ENCODE measurements at places on chromosomes 12 and 14.

DNA sequence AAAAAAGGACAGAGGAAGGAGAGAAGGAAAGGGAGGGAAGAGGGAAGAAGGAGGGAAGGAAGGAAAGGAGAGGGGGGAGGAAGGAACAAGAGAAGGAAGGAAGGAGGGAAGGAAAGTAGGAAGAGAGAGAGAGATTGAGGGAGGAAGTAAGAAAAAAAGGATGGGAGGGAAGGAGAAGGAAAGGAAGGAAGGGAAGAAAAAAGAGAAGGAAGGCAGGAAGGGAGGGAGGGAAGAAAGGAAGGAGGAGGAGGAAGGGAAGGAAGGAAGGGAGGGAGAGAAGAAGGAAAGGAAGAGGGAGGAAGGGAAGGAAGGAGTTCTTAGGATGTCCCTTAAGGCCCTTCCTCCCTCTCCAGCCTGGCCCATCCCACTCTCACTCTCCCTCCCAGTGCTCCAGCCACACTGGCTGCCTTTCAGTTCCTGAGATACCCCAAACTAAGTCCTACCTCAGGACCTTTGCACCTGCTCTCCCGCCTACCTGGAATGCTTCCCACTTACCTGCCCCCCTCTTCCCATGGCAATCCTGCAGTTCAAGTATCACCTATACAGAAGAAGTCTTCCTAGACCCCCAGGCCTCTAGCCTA lies 21.7 kb upstream of the MSI1 start:
- no peak for DNase-seq

- no peak for DNase-seq
Observed at GRCh38 chr14:20606190-20606901, 15.2 kb upstream of the RNASE12 start.

DNA sequence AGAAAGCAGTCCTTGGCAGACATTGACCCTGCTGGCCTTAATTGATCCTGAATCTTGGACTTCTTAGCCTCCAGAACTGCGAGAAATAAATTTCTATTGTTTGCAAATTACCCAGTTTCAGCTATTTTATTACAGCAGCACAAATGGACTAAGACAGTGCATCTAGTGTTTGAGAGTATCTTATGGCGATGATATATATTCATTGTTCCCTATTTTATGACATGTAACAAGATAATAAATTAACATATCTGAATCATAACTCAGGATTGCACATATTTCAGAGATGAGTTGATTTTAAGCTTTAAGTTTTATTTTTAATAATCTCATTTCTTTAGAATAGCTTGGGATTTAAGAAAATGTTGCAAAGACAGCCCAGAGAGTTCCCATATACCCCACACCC lies 167.4 kb upstream of the FOXG1 start:
- no peak for DNase-seq

- DNase-seq: no peak
Observed at GRCh38 chr12:12194206-12194605, 72.6 kb downstream of the LRP6 start.

- no peak for DNase-seq
Observed at GRCh38 chr12:125996443-125996842, 931.2 kb downstream of the AACS start.

GRCh38 chr14:24597403-24597802 lies 12.1 kb downstream of the GZMH start:
- DNase-seq: no peak

DNA sequence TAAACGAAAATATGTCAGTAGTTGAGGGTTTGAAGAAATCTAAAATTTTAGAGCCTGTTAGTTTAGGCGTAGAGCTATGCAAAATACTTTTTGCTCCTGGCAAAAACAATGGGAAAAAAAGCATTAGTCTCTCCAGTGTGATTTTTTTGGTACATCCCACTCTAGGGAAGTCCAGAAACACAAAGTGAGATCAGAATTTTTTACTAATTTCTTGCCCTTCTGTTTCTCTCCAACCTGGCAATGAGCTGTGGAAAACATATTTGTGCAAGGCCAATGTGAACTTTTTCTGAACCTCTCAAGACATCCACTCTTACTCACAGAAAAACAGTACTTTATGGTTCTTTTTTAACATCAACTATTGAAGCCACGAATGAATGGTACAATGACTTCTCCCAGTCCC lies 56.9 kb upstream of the DCN start:
- no peak for DNase-seq

GRCh38 chr14:77306416-77306815 lies 14.3 kb downstream of the POMT2 start:
- no peak for DNase-seq

- DNase-seq: no peak
Observed at GRCh38 chr12:110281549-110282299, 677 bp downstream of the ATP2A2 start.

DNA sequence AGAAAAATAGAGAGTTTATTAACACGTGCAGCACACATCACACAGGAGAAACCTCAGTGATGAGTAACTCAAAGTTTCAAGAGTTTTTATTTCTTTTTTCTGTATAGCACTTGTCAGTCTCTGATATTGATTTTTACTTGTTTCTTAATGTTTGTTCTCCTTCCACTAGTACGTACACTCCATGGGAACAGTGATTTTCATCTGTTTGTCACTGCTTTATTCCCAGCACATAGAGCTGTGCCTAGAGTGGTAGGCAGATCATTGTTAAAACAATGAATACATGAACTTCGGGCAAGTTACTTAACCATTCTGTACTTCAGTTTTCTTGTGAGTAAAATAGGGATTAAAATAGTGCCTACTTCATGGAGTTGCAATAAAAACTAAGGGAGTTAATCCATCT lies 46.6 kb downstream of the ETV6 start:
- no peak for DNase-seq

DNA sequence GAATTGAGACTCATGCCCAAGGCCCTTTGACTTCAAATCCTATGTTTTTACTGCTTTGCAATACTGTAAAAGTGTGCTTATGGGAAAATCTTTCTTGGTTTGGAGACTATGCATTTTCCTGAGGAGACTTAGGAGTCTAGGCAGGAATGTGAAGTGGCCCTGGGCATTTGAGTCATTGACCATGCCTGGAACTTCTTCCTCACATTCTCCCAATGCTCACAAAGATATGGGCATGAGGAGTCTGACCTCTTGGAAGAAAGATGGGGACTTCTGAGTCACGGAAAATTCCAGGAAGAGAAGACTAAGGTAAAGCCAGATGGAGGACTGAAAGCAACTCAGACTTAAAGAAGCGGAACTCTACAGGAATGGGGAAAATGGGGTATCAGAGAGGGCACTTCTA lies 38.2 kb upstream of the ZNF641 start:
- no peak for DNase-seq

DNA sequence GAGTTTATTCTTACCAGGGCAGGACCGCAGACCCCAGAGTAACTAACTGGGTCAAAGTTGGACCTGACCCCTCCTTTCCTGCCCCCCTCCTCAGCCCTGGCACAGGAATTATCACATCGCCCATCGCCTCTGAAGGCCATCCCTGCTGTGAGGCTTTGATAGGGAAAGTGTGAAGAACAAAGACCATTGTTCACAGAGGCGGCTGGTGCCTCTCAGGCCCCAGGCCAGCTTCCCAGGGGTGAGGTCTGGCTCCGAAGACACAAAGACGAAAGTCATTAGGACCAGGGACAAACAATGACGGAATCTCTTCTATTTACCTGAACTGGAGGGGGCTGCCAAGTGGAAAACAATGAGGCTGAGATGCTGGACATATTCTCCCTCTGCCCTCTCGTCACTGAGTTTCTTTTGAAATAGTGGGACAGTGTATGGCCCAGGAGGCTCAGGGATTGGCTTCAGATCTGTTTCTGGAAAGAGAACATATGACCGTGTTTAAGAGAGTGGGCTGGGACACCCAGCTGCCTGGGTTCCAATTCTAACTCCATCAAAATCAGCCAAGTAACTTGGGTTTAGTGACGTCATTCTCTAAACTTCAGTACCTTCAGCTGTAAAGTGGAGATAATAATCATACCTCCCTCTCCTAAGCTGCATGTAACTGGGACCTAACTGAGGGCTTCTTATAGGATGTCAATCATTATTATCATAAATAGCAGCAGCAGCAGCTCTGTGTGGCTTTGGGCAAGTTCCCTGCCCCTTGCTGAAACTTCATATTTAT lies 769.4 kb downstream of the MED13L start:
- no peak for DNase-seq

GRCh38 chr12:76777765-76778216 lies 13.9 kb downstream of the ZDHHC17 start:
- no peak for DNase-seq

DNA sequence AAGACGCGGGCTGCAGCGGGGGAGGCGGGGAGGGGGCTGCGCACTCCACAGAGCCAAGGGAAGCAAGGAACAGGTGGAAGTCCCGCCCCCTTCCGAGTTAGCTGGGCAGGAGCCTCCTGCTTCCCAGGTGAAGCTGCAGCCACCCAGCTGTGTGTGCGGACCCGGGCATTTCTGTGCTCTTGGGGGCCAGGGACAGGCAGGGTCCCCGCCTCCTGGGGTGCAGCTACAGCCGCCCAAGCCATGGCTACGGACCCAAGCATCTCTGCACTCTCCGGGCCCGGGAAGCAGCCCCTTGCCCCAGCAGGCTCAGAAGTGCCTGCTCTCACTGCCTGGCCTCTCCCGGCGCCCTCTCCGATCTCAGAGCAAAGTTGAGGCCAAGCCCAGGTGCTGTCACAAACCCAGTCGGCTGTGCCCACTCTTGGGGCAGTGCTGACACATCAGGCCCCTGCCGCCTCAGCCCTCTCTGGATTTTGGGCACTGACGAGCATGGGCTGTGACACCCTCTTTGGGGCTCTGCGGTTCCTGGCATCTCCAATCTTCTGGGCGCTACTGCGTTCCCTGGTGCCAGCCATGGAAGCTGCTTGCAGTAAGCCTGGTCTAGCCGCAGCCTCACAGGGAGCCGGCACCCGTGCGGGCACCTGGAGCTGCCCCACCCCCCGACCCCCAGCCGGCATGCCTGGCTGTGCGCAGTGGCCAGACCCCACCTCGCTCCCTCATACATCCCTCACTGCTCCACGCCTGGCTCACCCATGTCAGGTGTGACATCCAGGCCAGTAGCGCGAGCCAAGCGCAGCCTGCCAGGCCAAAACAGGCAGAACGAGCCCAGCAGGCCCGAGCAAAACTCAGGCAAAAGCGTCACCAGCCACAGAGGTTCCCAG lies 8.5 kb upstream of the MGAT4C start:
- DNase-seq: peak; percentile 70

- no peak for DNase-seq
Observed at GRCh38 chr14:68279777-68280233, 460.2 kb downstream of the RAD51B start.

GRCh38 chr12:44873898-44874297 lies 2.2 kb downstream of the NELL2 start:
- DNase-seq: no peak

GRCh38 chr12:10174986-10175614 lies 3.2 kb upstream of the OLR1 start:
- DNase-seq: no peak

DNA sequence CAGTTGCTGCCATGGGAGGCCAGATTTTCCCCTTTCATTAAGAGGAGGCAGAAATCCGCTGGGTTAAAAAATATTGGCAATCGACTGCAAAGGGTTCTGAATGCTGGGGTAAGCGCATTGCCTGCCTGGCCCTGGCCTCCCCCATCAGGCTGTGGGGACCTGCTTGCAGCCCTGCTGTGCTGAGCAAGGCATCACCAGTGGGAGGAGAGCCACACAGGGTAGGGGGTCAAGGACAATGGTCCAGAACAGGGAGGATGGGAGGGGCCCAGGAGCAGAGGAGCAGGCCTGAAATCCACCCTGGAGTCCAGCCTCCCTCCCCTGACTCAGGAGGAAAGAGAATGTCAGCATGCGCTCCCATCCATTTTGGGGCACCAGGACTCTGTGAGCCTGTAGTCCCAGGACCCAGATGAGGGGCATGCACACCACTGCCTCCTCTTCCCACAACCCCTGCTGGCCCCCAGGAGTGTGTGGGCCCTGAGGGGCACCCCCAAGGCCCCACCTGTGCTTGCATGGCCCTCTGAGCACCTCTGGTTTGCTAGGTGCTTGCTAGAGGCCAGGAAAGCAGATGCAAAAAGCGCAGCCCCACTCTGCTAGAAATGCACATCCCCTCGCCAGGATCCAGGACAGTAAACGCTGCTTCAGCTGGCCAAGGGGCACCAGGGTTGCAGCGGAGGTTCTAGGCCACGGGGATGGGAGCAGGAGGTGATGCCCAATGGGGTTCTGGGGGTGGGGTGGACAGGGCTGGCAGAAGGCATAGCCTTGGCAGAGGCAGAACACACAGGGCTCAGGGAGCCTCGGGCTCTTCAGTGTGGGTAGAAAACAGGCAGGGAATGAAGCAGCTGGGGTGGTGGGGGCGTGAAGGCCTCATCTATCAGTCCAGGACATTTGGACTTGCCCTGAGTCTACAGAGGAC lies 14.6 kb downstream of the TESC start:
- no peak for DNase-seq

DNA sequence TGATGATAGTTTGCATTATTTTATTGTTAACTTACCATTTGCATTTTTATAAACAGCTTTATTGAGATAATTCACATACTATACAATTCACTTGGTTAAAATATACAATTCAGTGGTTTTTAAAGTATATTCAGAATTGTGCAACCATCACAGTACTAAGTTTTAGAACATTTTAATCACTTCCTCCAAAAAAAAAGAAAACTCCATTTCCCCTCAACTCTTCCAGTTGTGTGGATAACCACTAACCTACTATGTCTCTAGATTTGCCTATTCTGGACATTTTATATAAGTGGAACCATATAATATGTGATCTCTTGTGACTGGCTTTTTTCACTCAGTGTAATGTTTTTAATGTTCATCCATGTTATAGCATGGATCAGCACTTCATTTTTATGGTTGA lies 41.3 kb downstream of the WNK1 start:
- no peak for DNase-seq

DNA sequence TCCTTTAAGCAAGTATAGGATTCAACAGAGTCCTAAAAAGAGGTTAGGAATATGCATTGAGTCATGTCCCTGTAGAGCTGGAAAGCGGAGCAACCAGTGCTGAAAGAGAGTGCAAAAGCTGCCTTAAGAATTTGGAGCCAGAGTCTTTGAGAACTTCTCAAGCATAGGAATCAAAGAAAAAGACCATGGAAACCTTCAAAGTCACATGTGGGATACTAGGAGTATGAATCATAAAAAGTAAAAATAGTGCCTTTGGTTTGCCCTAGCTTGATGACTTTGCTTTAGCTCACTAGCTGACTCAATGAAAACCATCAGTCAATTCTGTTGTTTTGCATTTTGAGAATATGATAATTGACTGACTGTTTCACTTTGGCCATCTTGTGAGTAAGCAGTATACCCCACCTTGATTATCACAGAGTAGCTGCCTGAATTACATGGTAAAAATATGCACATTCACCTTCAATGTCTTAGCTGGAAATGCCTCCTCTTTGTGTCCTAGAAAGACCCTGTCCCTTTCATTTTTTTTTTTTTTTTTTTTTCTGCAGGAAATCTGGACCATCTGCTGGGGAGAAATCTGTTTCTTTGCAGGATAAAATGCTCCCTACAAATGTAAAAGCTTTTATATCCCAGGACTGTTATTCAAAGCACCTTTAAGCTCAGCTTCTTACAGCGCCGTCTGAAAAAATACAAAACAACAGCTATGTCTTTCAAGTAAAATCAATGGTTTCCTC lies 248.6 kb upstream of the KRR1 start:
- DNase-seq: no peak

Measured in PC-9 (cell line).